ENCODE measurements at places on chromosomes 1 and 21.

DNA sequence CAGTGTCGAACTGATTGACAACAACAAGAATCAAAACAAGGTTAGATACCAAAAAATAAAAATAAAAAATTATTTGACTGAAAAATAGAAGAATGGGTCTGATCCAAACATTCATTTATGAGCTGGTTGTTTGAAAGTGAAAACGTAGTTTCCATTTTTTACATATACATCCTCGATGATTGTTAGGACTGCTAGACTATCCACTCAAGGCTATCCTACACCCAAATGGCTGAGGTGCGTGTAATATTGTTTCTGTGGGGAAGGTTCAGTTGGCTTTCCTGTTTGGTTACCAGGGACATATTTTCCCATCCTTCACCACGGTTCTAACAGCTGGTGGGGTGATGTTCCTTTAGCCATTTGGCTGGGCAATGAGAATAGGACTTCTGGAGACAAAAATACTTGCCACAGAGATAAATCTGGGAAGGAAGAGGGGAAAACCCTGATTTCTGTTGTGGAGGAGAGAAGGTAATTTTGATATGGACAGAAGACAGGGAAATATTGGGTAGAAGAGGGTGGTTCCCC lies 66.3 kb downstream of the MAP3K7CL start:
- no peak for DNase-seq

DNA sequence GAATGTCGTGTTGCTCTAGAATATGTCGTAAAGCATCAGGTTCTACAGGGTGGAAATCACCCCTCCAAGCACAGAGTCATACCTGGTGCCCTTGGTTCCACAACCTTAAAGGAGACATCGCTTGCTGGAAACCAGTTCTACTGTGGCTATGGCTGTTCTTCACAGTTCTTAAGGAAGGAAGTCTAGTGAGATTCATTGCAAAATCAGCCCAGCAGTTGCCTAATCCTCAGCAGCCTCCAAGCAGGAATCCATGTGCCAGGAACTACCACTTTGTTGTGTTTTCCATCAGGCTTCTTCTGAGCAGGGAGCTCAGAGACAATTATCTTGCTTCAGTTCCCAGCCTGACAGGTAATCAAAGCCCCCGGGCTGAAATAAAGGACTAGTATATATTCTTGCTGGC lies 45.0 kb upstream of the SLC35F3 start:
- DNase-seq = no peak

- DNase-seq = no peak
Observed at GRCh38 chr1:172324086-172324485, 96.4 kb upstream of the C1orf105 start.

DNA sequence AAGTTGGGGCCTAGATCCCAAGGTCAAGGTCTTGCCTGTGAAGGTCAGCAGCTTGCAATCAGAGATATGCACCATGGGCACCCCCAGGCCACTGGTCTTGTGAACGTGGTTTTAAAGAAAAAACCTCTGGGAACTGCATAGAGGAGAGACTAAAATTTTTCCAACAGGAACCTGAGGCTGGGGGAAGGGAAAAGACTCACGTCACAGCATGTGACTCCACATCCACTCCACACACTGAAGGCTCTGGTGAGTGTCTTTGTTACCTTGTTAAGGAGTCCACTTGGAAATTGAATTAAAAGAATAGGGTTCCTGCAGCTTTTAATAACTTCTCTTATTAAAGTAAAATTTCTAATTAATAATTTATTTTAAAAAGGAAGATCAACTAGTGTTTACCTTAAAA lies 224.9 kb downstream of the DAB1 start:
- no peak for DNase-seq

DNA sequence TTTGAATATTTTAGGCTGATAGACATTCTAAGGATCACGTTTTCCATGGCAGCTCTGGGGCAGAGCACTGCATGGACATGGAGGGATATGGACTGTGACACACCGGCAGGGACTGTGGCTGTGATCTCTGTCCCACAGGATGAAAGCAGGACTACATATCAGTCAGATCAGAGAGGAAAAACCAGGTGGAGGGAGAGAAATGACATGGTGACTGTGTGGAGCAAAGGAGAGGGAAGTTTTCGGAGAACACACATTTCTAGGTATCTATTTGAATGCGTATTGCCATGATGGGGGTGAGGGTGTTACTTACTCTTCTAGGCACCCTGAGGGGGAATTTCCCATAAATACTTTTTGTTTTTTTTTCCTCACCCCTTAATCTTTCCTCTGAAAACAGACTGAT lies 3.2 kb upstream of the CD1C start:
- no peak for DNase-seq

DNA sequence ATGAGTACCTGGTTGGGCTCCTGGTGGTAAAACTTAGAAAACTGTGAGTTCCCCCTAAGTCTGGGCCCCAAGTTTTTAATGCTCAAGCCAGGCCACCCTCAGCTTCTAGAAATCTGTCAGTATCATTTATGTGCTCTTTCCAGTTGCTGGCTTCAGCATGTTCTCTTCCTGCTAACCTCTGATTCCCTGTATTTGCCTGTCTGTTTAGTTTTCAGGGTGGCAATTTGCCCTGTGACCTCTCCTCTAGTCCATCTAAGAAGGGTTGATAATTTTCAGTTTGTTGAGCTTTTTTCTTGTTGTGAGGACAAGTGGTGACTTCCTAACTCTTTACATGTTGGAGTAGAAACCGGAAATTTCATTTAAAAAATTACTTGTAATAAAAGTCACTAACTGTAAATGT lies 16.0 kb upstream of the S100A10 start:
- no peak for DNase-seq

- no peak for DNase-seq
Observed at GRCh38 chr21:31656199-31657095, 3.0 kb upstream of the SOD1 start.

DNA sequence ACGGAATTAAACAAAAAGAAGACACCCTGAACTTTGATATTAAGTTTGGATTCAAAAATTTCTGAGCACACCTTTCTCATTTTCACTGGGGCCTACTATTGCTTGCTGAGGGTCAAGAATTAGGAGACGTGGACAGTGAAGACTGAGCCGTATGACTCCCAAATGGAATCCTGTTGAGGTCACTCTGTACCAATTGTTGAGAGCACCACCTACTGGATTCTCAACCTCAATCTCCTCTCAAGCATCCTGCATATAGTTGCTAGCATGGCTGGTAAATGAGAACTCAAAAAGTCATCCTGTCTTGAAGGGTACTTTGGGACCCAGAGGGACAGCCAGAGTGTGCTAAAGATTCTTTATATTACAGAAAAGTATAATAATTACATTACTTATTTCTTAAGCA lies 20.2 kb upstream of the MTR start:
- no peak for DNase-seq

GRCh38 chr1:111631502-111631901 lies 11.9 kb downstream of the RAP1A start:
- no peak for DNase-seq

GRCh38 chr1:43938383-43938782 lies 4.8 kb downstream of the ARTN start:
- no peak for DNase-seq

DNA sequence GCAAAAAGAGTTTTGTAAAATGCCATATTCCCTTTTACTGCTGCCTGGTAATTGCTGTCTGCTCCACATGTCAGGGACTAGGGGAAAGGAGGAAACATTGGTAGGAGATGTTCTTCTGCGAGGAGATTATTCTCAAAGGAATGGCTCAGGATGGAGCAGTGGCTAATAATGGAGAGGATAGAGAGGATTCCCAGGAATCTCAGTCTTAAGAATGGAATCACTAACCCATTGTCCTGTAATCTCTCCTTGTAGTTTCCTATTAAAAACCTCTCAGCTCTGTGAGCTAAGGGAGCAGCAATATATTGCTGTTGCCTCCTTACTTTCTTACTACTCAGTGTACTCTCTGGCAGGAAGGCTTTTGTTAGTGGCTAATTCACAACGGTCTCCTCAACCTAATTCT lies 175.4 kb downstream of the HS2ST1 start:
- no peak for DNase-seq

DNA sequence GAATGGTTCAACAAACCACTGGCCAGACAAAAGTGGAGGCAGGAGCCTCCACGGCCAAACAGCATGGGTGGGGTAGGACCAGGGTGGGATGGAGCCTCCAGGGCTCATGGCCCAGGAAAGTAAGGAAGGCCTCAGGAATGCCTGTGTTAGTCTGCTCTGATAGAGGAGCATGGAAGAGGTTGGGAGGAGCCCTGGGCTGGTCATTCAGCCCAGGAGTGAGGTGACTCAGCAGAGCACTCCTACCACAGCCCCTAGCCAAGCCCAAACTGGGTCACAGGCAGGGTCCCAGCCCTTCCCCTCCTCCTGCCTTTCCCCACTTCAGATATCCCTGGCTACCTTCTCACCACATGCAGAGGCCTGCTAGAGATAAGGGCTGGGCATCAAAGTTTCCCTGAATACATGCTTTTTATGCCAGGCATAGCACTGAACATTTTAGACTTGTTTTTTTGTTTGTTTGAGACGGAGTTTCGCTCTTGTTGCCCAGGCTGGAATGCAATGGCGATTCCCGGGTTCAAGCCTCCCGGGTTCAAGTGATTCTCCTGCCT lies 3.1 kb upstream of the SHISA4 start:
- no peak for DNase-seq

GRCh38 chr1:70442490-70442889 lies 31.4 kb downstream of the CTH start:
- DNase-seq = no peak

DNA sequence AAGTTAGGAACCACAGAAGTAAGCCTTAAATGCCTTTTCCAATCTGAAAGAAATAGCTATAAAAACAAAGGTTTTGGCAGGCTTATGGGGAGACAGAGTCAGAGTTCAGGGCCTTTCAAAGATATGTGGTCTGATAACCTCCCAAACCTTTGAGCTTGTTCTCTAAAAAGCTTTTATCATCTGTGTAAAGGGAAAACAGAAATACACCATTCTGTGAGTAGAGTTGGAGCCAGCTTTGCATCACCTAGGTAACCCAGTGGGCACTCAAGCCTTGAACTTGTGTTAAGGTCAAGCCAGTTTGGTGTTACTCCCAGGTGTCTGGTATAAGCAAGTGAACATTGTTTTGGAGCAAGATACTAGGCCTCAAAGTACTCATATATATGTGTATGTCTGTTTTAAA lies 50.1 kb downstream of the LAMC1 start:
- DNase-seq = no peak

DNA sequence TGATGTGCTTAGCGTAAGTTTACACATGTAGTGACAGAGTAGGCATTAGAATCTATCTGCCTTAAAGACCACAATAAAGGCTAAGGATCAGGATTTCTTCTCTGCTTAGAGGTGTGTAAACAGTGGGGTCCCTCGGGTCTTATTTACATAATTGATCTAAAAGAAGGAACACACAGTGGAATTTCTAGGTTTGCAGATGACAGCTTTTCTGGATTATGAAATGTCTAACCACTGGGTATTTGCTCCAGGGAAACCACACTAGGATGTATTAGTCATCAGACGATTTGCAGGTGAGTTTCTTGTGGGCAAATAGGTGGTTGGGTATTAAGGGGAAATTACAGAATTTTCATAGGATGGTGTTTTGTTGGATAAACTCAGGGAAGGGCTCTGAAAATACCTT lies 5.8 kb downstream of the LRRC8D start:
- DNase-seq = no peak

DNA sequence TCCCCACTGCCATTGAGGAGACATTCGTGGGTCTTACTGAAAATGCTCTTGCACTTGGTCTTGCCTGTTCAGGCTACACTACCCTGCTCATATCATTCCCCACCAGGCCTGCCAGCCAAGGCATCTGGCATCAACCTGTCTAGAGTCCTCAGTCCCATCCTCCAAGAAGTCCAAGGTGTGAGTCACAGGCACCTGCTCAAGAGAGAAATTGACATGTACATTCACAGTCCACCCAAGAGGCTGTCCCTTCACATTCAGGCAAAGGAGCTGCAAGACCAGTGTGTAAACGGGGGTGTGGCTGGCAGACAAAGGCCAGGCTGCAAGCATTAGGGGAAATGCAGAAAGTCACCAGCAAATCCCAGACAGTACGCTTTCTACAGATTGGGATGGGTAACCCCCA lies 13.1 kb upstream of the PLA2G2C start:
- no peak for DNase-seq

GRCh38 chr1:169460191-169460833 lies 25.4 kb downstream of the SLC19A2 start:
- no peak for DNase-seq

DNA sequence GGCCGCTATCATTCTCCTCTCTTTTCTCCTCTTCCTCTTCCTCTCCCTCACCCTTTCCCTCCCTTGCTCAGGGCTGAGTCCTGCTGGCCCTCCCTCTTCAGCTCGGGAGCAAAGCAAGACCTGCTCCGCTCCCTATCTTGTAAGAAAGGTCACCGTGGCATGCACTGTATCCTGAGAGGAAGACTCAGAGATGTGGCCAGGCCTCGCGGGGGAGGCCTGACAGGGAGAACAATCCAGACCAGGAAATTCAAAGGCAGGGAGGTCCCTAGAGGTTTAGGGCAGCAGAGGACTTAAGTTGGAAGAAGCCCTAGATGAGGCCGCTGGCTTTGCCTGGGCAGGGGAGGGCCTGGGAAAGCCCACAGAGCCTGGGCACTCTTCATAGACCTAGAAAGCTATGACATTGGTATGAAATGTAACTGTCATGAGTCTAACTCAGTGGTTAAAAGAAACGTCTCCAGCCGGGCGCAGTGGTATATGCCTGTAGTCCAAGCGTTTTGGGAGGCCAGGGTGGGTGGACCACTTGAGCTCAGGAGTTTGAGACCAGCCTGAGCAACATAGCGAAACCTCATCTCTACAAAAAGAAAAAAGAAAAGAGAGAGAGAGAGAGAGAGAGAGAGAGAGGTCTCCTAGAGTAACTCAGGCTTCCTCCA lies 14.6 kb upstream of the PTAFR start:
- DNase-seq = no peak

GRCh38 chr1:226943927-226944326 lies 3.8 kb downstream of the COQ8A start:
- no peak for DNase-seq

DNA sequence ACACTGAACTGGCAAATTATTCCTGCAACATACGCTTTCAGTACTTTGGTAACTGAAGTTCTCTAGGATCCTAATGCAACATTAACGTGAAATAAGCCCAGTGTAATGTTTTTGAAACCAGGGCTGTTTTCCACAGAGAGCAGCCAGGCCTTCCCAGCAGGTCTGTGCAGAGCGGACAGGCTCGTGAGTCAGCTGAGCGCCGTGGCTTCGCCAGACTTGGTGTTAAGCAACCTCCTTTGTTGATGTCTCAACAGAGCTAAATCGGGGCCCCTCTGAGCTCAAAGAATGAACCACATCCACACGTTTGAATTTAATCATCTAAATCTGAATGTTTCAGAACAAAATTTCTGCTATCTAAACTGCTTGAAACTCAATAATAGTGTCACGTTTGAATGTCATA lies 181.8 kb upstream of the FMN2 start:
- DNase-seq = no peak

- no peak for DNase-seq
Observed at GRCh38 chr1:67460676-67461500, 30.7 kb upstream of the SERBP1 start.

All from stimulated activated CD4-positive, alpha-beta T cell treated with anti-CD3 and anti-CD28 coated beads, Interleukin-1b, Interleukin-23, amount 100 ng/mL, for 1 hour (primary cell).